Effector memory CD4-positive, alpha-beta T cell (primary cell): ENCODE measurements at places on chromosomes 16 and 17.

GRCh38 chr17:60305141-60305540 lies 86.8 kb downstream of the USP32 start:
- no peak for DNase-seq
- H3K27me3 ChIP-seq, result no peaks in the 10 kb centered on the region
- peaks cover 3% of the 10 kb centered on the region for H3K4me1 ChIP-seq
- H3K36me3 ChIP-seq, result no peaks in the 10 kb centered on the region
- no peak overlapping the region for H3K4me3 ChIP-seq
- H3K27ac ChIP-seq, result no peak overlapping the region

- H3K4me1 ChIP-seq, result peaks cover 48% of the 10 kb centered on the region
- H3K27me3 ChIP-seq, result no peaks in the 10 kb centered on the region
- H3K36me3 ChIP-seq, result peaks cover 9% of the 10 kb centered on the region
Observed at GRCh38 chr17:64091116-64091515, 38.8 kb downstream of the ERN1 start.

GRCh38 chr17:60944751-60945150 lies 267.1 kb downstream of the BCAS3 start:
- no peaks in the 10 kb centered on the region for H3K27me3 ChIP-seq
- no peak overlapping the region for H3K27ac ChIP-seq
- no peaks in the 10 kb centered on the region for H3K4me1 ChIP-seq
- H3K36me3 ChIP-seq, result no peaks in the 10 kb centered on the region
- DNase-seq, result no peak

- H3K27ac ChIP-seq, result no peak overlapping the region
- no peaks in the 10 kb centered on the region for H3K27me3 ChIP-seq
- no peak overlapping the region for H3K4me3 ChIP-seq
- H3K36me3 ChIP-seq, result no peaks in the 10 kb centered on the region
- no peak for DNase-seq
- peaks cover 31% of the 10 kb centered on the region for H3K4me1 ChIP-seq
Observed at GRCh38 chr17:46124695-46125592, 68.3 kb downstream of the KANSL1 start.

DNA sequence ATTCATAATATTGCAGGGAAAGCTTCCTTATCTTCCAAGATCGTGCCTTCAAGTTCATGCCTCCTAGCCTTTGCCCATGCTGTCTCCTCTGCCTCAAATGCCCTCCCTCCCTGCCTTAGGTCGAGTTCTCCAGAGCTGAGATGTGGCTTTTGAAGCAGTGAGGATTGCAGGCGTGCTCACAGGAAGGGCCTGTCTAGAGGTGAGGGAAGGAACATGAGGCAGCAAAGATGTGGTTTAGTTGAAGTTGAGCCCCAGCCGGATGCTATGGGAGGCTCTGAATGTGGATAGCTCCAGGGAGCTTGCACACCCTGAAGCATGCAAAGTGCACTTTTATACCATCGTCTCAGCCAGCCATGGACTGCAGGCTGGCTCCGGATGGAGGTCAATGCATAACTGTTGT lies 754.6 kb upstream of the EEF2KMT start:
- H3K27me3 ChIP-seq, result no peaks in the 10 kb centered on the region
- H3K27ac ChIP-seq, result no peak overlapping the region
- H3K4me1 ChIP-seq, result no peaks in the 10 kb centered on the region
- no peak overlapping the region for H3K4me3 ChIP-seq
- no peaks in the 10 kb centered on the region for H3K36me3 ChIP-seq
- DNase-seq, result no peak

- H3K4me3 ChIP-seq, result no peak overlapping the region
- H3K4me1 ChIP-seq, result no peaks in the 10 kb centered on the region
- no peaks in the 10 kb centered on the region for H3K27me3 ChIP-seq
- H3K36me3 ChIP-seq, result peaks cover 7% of the 10 kb centered on the region
Observed at GRCh38 chr16:29912087-29912486, 11.8 kb downstream of the ASPHD1 start.

GRCh38 chr16:73022534-73022933 lies 25.4 kb downstream of the ZFHX3 start:
- H3K4me3 ChIP-seq, result no peak overlapping the region
- no peak overlapping the region for H3K27ac ChIP-seq
- H3K36me3 ChIP-seq, result no peaks in the 10 kb centered on the region
- no peak for DNase-seq
- no peaks in the 10 kb centered on the region for H3K27me3 ChIP-seq

- H3K27me3 ChIP-seq, result no peaks in the 10 kb centered on the region
- no peak for DNase-seq
- H3K4me3 ChIP-seq, result no peak overlapping the region
- no peak overlapping the region for H3K27ac ChIP-seq
Observed at GRCh38 chr17:32746698-32747097, 130.2 kb downstream of the MYO1D start.

DNA sequence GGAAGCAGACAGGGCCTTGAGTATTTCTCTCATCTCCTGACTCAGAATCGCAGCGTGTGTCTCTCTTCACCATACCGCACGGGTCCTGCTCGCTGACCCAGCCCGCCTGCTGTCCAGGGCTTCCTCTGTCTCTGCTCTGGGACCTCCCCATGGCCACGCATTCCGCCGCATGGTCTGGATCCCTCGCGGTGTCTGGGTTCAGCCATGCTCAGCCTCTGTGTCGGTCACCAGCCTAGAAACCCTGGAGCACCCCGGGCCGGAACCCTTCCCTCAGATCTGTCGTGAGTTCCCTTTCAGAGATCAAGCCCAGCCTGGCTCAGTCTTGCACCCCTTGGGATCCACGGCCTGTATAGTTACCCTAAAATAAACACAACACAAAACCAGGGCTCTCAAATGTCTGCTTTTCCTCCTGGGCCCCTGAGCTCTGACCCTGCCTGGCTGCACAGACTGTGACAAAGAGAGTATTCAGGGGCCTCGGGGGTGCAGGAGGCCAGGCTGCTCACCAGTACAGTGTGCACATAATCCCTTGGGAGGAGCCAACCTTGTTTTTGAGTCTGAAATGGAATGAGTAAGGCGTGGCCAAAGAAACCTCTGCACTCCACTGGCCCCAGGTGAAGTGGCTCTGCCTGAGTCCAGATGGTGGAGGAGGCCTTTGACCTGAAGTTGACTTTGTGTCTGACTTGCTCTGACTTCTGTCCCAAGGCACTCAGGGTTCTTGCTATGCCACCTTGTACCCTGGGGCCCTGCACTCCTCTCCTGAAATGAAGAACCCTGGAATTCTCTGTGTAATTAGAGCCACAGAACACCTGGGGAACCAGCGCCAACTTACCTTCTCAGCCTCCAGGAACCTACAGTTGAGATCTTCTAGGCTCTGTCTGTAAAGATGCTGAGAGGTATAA lies 5.8 kb upstream of the SPIRE2 start:
- H3K27me3 ChIP-seq, result peaks cover under 1% of the 10 kb centered on the region
- no peak overlapping the region for H3K4me3 ChIP-seq
- H3K4me1 ChIP-seq, result no peaks in the 10 kb centered on the region
- no peaks in the 10 kb centered on the region for H3K36me3 ChIP-seq
- no peak overlapping the region for H3K27ac ChIP-seq
- DNase-seq, result no peak

- H3K36me3 ChIP-seq, result no peaks in the 10 kb centered on the region
- DNase-seq, result no peak
- H3K27ac ChIP-seq, result no peak overlapping the region
- H3K4me1 ChIP-seq, result no peaks in the 10 kb centered on the region
Observed at GRCh38 chr16:86151239-86151851, 252.4 kb downstream of the IRF8 start.

- no peaks in the 10 kb centered on the region for H3K36me3 ChIP-seq
Observed at GRCh38 chr17:81727324-81728031, 15.4 kb downstream of the SLC25A10 start.

GRCh38 chr17:66215529-66215911 lies 13.7 kb downstream of the APOH start:
- no peak overlapping the region for H3K27ac ChIP-seq
- no peak overlapping the region for H3K4me3 ChIP-seq
- H3K4me1 ChIP-seq, result no peaks in the 10 kb centered on the region
- H3K27me3 ChIP-seq, result no peaks in the 10 kb centered on the region
- no peaks in the 10 kb centered on the region for H3K36me3 ChIP-seq

DNA sequence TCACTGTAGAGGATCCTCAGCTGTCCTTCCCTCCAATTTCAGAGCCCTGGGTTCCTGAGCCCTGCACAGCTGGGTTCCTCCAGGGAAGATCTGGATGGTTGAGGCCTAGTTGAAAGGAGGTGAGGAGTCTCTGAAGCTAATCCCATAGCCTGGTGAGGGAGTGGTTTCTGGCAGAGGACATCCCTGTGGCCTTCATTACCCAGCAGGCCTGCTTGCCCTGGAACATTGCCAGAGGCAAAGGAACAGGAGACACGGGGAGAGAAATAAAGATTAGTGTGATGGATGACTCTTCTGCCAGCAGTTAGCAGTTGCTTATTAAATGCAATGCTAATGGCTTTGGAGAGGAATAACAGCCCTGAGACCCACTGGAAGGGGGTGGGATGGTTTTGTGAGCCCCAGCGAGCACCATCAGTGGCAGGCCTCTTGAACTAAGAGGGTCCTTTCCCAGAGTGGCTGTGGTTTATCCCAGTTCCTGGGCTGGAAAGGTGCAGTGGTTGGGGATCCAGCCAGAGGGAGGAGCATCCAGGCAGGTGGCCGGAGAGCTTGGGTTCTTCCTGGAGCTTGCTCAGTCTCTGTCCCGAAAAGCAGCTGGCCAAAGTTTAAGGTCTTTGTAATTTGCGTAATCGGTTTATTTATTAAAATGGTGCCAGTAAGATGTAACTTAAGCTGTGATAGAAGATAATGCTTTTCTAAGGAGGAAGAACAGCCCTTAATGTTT lies 209.7 kb downstream of the CCDC182 start:
- no peak overlapping the region for H3K27ac ChIP-seq
- no peaks in the 10 kb centered on the region for H3K27me3 ChIP-seq
- H3K4me3 ChIP-seq, result no peak overlapping the region
- no peaks in the 10 kb centered on the region for H3K4me1 ChIP-seq
- H3K36me3 ChIP-seq, result no peaks in the 10 kb centered on the region

DNA sequence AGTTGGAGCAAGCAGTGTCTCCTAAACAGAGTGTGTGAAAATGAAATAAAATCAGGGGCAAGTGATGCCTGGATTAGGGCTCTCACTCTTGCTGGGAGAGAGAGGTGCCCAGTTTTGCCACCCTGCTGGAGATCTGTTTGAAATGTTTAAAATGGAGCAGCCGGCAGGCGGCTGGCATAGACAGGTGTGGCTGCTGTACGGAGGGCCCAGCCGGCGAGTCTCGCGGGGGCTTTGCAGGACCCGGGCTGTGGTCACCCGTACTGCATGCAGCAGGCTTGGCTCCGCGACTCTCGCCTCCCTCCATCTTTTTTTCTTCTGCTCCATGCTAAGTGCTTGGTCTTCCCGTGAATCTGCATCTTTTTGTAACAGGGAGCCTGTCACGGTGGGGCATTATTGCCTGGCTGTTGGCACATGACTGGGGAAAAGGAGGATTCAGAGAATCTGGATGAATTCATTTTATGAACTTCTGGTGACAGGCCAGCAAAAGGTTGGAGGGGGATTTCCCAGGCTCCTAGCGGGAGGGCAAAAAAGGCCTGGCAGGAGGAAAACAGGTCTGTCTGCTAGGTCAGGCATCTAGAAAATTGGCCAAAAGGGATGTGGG lies 1.8 kb downstream of the ZNRF1 start:
- peaks cover 10% of the 10 kb centered on the region for H3K4me1 ChIP-seq
- no peaks in the 10 kb centered on the region for H3K36me3 ChIP-seq
- no peaks in the 10 kb centered on the region for H3K27me3 ChIP-seq
- peak overlapping the region; percentile 71 for H3K4me3 ChIP-seq
- no peak for DNase-seq

- H3K27me3 ChIP-seq, result no peaks in the 10 kb centered on the region
- H3K36me3 ChIP-seq, result peaks cover 84% of the 10 kb centered on the region
- no peak overlapping the region for H3K4me3 ChIP-seq
- H3K27ac ChIP-seq, result peak overlapping the region; percentile 90
- peaks cover 32% of the 10 kb centered on the region for H3K4me1 ChIP-seq
Observed at GRCh38 chr17:49716668-49717364, 9.1 kb upstream of the SLC35B1 start.

DNA sequence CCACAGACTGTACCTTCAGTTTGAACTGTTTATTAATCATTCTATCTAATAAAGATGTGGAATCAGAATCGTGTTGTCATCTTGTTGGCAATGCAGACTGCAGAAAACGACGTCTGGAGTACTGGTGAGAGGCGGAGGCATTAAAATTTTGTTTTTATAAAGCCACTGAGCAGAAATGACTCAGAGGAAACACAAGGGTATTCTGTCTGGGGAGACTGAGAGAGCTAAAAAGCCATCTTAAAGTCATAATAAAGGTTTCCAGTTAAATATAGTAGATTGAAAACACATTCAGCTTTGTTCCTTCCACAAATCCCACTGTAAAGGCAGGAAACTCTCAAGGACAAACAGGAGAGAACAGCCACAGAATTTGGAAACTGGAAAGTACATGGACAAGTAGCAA lies 74.2 kb downstream of the CPPED1 start:
- H3K4me3 ChIP-seq, result no peak overlapping the region
- no peaks in the 10 kb centered on the region for H3K27me3 ChIP-seq
- no peak for DNase-seq
- no peaks in the 10 kb centered on the region for H3K4me1 ChIP-seq

DNA sequence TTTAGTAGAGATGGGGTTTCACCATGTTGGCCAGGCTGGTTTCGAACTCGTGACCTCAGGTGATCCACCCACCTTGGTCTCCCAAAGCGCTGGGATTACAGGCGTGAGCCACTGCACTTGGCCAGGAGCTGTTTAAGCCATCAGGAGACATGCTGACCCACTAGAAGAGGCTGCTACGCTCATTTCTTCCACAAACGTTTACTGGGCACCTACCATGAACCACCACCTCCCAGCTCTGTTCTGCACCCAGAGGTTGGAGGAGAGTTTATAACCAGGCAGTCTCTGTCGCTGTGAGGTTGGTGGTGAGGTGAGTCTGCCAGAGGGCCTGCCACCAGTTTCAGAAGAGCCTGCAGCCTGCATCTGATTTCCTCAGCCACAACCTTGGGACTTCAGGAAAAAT lies 51.8 kb downstream of the SF3B3 start:
- peaks cover 26% of the 10 kb centered on the region for H3K36me3 ChIP-seq
- no peak overlapping the region for H3K27ac ChIP-seq
- no peak overlapping the region for H3K4me3 ChIP-seq
- H3K4me1 ChIP-seq, result no peaks in the 10 kb centered on the region

DNA sequence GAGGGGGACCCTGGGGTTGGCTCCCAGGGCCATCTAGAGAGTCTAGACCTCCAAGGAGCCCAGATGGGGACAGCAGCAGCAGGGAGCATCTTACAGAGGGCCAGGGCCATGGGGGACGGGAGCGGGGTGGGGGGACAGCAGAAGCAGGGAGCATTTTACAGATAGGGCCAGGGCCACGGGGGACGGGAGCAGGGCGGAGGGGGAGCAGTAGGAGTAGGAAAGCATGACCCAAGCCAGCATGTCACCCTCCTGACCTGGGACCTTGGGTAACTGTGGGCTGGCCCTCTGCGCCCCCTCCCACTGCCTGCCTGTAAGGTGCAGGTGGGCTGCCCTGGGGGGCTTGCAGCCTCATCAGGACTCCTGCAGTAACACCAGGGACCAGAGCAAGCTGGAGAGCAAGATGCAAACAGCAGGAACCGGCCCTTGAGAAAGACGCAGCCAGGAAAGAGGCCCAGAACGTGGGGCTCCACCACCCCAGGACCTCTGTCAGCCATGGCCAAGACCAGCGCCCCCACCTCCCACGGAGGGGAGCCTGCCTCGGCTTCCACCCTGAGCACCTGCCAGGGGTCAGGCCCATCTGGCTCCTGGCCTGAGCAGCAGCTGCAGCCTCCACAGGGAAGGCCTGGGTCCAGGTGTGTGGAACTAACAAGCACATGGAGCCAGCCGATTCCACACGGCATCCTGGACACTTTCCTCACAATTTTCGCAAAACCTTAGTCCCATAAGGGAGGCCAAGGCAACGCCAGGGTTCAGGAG lies 2.4 kb downstream of the ZNF598 start:
- peaks cover 7% of the 10 kb centered on the region for H3K36me3 ChIP-seq
- no peaks in the 10 kb centered on the region for H3K27me3 ChIP-seq
- peak overlapping the region; percentile 77 for H3K27ac ChIP-seq
- no peak for DNase-seq
- H3K4me3 ChIP-seq, result no peak overlapping the region

- H3K27me3 ChIP-seq, result peaks cover 6% of the 10 kb centered on the region
- no peak overlapping the region for H3K4me3 ChIP-seq
- no peak for DNase-seq
- H3K36me3 ChIP-seq, result no peaks in the 10 kb centered on the region
- H3K27ac ChIP-seq, result no peak overlapping the region
Observed at GRCh38 chr16:72783716-72784318, 264.1 kb downstream of the ZFHX3 start.
